ENCODE measurements at places on chromosomes 7 and 10. TPM values are rescaled to one million over a fixed set of nuclear protein-coding genes. Genes with fewer than 3 reads are reported as not detected.

FAM25C gene
- polyA plus RNA-seq = 26.2 TPM

DNA sequence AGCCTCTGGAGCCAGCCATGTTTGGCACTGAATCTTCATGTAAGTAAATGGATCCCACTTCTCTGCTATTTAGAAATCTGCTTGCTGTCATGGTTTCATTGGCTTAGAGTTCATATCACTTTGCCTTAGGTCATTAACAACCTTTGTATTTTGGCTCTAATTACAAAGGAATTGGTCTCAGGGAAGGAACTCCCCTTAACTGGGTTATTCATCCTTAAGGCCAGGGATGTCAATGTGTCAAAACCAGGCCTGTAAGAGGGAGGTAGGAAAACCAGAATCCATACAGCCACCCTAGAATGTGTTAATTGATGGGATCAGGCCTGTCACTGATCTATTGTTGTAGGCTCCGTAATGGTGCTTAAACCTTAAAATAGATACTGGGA is 67.3 kb downstream of the ST7 start:
- peak overlapping the region; percentile 36 for H3K4me3 ChIP-seq
- DNase-seq = no peak
- no peaks in the 10 kb centered on the region for H3K27me3 ChIP-seq
- peaks cover 31% of the 10 kb centered on the region for H3K4me1 ChIP-seq

ASZ1 gene
- polyA plus RNA-seq = not detected

- H3K27ac ChIP-seq = no peak overlapping the region
- H3K27me3 ChIP-seq = peaks cover 56% of the 10 kb centered on the region
- no peaks in the 10 kb centered on the region for H3K4me1 ChIP-seq
- DNase-seq = no peak
- no peak overlapping the region for H3K4me3 ChIP-seq
- no peaks in the 10 kb centered on the region for H3K36me3 ChIP-seq
Observed at GRCh38 chr7:157693071-157693520, 356.3 kb downstream of the DNAJB6 start.

GRCh38 chr10:44749151-44749550 is 162.0 kb upstream of the TMEM72 start:
- no peaks in the 10 kb centered on the region for H3K27me3 ChIP-seq
- H3K27ac ChIP-seq = no peak overlapping the region
- H3K4me1 ChIP-seq = no peaks in the 10 kb centered on the region

DNA sequence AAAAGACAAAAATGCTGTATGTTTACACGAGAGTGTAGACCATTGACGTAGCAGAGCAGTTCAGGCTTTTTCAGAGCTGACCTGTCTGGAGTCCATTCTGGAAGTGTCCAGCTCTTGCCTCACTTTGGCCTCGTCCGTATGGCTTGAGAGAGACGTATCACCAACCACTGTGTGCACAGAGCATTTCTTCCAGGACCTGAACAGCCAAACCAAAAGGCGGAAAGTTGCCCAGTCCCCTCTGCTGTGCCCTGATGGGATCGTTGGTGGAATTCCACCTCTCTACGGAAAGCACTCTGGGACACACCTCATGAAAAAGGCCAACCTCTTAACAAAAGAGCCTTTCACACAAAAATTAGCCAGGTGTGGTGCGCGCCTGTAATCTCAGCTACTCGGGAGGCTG is 184.7 kb upstream of the SH2B2 start:
- peaks cover 4% of the 10 kb centered on the region for H3K36me3 ChIP-seq
- no peak for DNase-seq
- H3K27me3 ChIP-seq = no peaks in the 10 kb centered on the region
- no peak overlapping the region for H3K27ac ChIP-seq
- peaks cover 19% of the 10 kb centered on the region for H3K4me1 ChIP-seq

- no peaks in the 10 kb centered on the region for H3K27me3 ChIP-seq
- no peak for DNase-seq
- H3K4me1 ChIP-seq = peaks cover 4% of the 10 kb centered on the region
- H3K4me3 ChIP-seq = no peak overlapping the region
Observed at GRCh38 chr7:134991469-134992339, 5.4 kb downstream of the AGBL3 start.

SEMA3C gene
- 142 TPM for polyA plus RNA-seq

DNA sequence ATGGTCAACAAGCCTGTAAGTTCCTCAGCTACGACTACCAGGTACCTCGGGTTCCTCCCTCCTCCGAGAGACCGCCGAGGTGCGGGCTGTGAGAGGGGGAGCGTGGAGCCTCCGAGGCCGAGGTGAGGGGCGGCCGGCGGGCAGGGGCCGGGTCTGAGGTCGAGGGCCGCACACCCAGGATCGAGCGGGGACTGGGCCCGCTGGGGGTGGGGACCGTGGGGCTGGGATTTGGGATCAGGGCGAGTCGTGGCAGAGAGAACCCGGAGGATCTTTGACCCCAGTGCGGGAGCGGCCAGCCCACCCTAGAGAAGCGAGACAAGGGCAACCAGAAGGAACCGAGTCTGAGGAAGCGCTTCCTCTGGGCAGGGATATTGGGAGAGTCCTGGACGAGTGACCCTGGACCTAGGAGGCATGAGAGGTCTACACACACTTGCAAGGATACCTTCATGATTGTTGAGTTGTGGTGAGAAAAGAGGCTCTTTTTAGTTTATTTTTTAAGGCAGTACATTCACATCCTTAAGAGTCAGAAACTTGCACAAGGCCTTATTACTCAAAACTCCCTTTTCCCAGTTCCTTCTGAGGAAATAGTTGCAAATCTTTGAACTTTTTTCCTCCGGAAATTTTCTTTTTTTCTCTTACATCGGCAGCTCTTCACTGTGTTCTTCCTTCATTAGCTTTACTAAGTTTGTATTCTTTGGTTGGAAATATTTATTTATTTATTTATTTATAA is 395 bp downstream of the ZNF487 start:
- no peaks in the 10 kb centered on the region for H3K36me3 ChIP-seq
- no peak for DNase-seq
- H3K4me3 ChIP-seq = peak overlapping the region; percentile 93
- no peaks in the 10 kb centered on the region for H3K27me3 ChIP-seq

DNA sequence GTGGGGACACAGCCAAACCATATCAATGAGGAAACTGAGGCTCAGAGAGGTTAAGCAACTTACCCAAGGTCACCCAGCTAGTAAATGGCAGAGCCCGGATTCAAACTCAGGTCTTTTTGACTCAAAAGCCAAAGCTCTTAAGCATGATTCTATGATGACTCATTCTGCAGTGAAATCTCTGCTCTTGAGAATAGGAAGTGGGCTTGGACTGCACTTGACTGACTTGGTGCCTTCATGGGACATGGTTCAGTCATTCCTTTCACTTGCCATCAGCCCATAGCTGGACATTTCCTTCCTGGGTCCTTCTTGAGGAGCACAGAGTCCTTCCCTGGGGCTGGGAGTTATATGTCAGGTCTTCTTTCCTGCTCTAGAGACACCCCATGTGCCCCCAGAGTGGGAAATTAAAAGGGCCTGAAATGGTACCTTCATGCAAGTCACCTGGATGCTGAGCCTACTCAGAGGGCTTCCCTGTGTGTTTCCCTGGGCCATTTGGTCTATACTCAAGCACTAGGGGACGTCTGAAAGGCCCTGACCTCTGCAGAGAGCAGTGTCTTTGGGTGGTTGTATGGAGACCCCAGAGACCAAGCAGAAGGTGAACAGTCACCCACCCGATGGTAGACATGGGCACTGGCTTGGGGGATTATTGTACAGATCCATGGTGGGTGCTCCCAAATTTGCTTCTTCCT is 62.4 kb upstream of the SDK1 start:
- no peaks in the 10 kb centered on the region for H3K4me1 ChIP-seq
- H3K27me3 ChIP-seq = no peaks in the 10 kb centered on the region
- H3K36me3 ChIP-seq = no peaks in the 10 kb centered on the region
- no peak overlapping the region for H3K4me3 ChIP-seq

GRCh38 chr10:62336404-62336803 is 37.8 kb upstream of the ZNF365 start:
- no peak overlapping the region for H3K27ac ChIP-seq
- H3K4me3 ChIP-seq = no peak overlapping the region
- H3K4me1 ChIP-seq = peaks cover 14% of the 10 kb centered on the region
- DNase-seq = no peak
- no peaks in the 10 kb centered on the region for H3K36me3 ChIP-seq
- no peaks in the 10 kb centered on the region for H3K27me3 ChIP-seq

- DNase-seq = no peak
- no peaks in the 10 kb centered on the region for H3K27me3 ChIP-seq
- peaks cover 33% of the 10 kb centered on the region for H3K4me1 ChIP-seq
- no peaks in the 10 kb centered on the region for H3K36me3 ChIP-seq
Observed at GRCh38 chr10:79241990-79242619, 105.2 kb upstream of the PPIF start.

CLRN3 gene
- polyA plus RNA-seq = not detected

PON3 gene
- polyA plus RNA-seq = 0.51 TPM

GRCh38 chr10:44045020-44045419 is 339.9 kb downstream of the CXCL12 start:
- H3K4me3 ChIP-seq = no peak overlapping the region
- H3K36me3 ChIP-seq = no peaks in the 10 kb centered on the region
- peaks cover 13% of the 10 kb centered on the region for H3K4me1 ChIP-seq
- H3K27me3 ChIP-seq = no peaks in the 10 kb centered on the region

AQP1 gene
- 0.17 TPM for polyA plus RNA-seq

- H3K36me3 ChIP-seq = no peaks in the 10 kb centered on the region
- H3K4me1 ChIP-seq = no peaks in the 10 kb centered on the region
- H3K27me3 ChIP-seq = no peaks in the 10 kb centered on the region
- no peak overlapping the region for H3K27ac ChIP-seq
- no peak for DNase-seq
Observed at GRCh38 chr10:79250259-79250658, 97.0 kb upstream of the PPIF start.

HOXA5 gene
- polyA plus RNA-seq = 7.1 TPM

GRCh38 chr7:3538041-3538440 is 237.0 kb downstream of the SDK1 start:
- DNase-seq = no peak
- no peaks in the 10 kb centered on the region for H3K27me3 ChIP-seq
- no peaks in the 10 kb centered on the region for H3K36me3 ChIP-seq
- H3K4me3 ChIP-seq = no peak overlapping the region
- no peaks in the 10 kb centered on the region for H3K4me1 ChIP-seq

GRCh38 chr10:70699659-70700174 is 27.4 kb downstream of the ADAMTS14 start:
- H3K36me3 ChIP-seq = no peaks in the 10 kb centered on the region
- peak; percentile 30 for DNase-seq
- H3K4me1 ChIP-seq = peaks cover 9% of the 10 kb centered on the region
- H3K27me3 ChIP-seq = peaks cover 18% of the 10 kb centered on the region
- H3K4me3 ChIP-seq = no peak overlapping the region
- H3K27ac ChIP-seq = no peak overlapping the region

GRCh38 chr10:12899546-12899945 is 102.0 kb downstream of the CCDC3 start:
- DNase-seq = no peak
- no peaks in the 10 kb centered on the region for H3K27me3 ChIP-seq
- H3K27ac ChIP-seq = no peak overlapping the region
- no peaks in the 10 kb centered on the region for H3K4me1 ChIP-seq

All from keratinocyte (primary cell).